Left renal pelvis (tissue), 4 donors: ENCODE measurements at places on chromosomes 3 and 15. TPM values are rescaled to one million over a fixed set of nuclear protein-coding genes. Genes with fewer than 3 reads are reported as not detected.

The RPP25 gene
- 2.3 TPM for polyA plus RNA-seq

The ARL14 gene
- polyA plus RNA-seq = 0.42 TPM

The CACNA2D3 gene
- 2.9 TPM for polyA plus RNA-seq

The CISH gene
- polyA plus RNA-seq = 31.0 TPM

The RGMA gene
- 7.2 TPM for polyA plus RNA-seq

The KBTBD8 gene
- 1.6 TPM for polyA plus RNA-seq

The UQCRC1 gene
- 124 TPM for polyA plus RNA-seq

The ALDH1A2 gene
- polyA plus RNA-seq = 269 TPM

The MKRN2 gene
- 51.9 TPM for polyA plus RNA-seq

The GHRL gene
- polyA plus RNA-seq = 1.5 TPM

The FSTL1 gene
- 587 TPM for polyA plus RNA-seq

The GATM gene
- 19.9 TPM for polyA plus RNA-seq

GRCh38 chr15:49675041-49675440 is 54.2 kb downstream of the DTWD1 start:
- no peak for DNase-seq

DNA sequence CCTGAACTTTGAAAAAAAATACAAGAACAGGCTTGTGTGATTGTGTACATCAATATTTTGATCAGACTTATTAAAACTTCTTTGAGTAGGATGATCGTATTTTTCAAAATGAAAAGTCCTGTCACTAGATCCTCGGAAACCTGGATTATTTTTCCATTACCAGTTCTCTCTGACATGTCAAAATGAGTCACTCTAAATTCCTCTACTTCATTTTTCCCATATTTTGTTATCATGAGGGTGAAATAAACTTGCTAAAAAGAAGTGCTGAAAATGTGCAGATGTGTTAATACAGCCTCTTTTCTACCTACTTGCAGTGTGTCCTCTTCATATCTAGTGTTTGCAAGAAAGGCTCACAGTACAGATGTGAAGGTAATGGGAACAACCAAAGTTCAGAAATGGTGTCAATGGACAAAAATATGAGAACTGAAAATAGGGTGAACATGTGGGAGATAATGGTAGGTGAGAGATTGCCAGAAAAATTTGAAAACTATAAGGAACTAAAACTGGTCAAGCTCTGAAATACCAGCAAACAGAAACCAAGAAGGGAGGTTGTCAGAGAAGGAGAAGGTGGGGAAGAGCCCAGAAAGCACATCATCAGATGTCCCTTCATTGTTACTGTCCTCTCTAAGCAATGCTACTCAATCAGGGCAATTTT is 108.2 kb downstream of the EOMES start:
- no peak for DNase-seq

- no peak for DNase-seq
These were observed 8.2 kb upstream of the C3orf38 start for GRCh38 chr3:88141458-88142083.

- DNase-seq = no peak
These were observed 983.0 kb downstream of the SI start for GRCh38 chr3:164095279-164095678.

- DNase-seq = no peak
These were observed 13.6 kb downstream of the GLDN start for GRCh38 chr15:51355096-51355495.

DNA sequence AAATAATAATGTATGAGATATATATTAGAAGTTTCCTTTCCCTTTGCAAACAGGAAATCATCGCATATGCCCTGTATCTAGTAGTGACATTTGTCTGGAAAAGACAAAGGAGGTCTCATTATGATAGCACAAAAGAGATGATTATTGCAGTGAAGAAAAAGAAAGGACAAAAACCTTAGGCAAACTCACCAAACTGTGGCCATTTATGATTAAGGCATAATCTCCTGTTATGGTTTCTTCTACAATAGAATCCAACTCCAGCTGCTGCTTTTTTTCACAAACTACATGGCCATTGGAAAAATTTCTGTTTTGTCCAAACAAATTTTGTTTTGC is 218.2 kb downstream of the ATP8B4 start:
- no peak for DNase-seq

DNA sequence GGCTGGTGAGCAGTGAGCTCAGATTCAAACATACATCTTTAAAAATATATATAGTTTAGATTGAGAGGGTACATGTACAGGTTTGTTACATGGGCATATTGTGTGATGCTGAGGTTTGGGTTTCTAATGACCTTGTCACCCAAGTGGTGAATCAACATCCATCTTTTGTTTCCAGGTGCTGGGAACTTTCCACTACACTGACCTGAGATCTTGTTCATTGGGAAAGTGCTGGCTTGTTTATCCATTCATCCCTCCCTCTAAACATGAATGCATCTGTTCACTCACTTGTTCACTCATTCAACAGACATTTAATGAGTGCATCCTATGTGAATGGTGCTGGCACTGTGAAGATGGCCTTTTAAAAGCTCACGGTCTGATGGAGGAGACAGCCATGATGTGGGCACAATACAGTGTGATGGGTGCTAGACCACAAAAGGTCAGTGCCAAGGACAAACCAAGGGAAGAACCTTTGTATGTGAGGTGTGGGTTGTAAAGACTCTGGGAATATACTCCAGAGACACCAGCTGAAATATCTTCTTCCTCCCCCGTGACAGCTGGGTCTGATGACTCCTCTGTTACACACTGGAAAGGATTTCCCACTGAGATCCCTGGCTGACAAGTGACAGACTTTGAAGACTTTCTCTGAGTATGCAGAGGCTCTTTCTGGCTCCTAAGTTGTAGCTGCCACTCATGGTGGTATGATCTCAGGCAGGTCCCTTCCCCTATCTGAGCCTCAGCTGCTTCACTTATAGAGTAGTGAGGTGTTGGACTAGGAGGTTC is 16.2 kb upstream of the ITGA11 start:
- no peak for DNase-seq

- DNase-seq = no peak
These were observed 269.8 kb upstream of the POU1F1 start for GRCh38 chr3:87546216-87546615.

GRCh38 chr3:23954144-23954543 is 9.1 kb downstream of the NR1D2 start:
- DNase-seq = no peak

GRCh38 chr3:44232407-44232806 is 9.3 kb upstream of the TOPAZ1 start:
- DNase-seq = no peak

DNA sequence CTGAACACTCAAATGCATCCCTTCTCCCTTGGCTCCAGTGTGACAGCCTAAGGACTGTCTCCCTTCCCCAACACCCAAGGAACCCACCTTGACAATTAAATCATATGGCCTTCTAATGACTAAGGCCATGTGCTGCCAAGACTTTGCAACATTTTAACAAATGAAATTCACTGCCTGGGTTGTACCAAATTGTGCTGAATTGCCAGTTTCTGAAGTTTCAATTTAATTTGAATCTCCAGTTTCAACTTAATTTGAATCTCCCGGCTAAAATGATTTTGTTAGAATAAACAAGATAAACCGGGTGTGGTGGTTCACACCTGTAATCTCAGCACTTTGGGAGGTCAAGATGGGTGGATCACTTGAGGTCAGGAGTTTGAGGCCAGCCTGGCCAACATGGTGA is 72.4 kb upstream of the RAP2B start:
- no peak for DNase-seq

DNA sequence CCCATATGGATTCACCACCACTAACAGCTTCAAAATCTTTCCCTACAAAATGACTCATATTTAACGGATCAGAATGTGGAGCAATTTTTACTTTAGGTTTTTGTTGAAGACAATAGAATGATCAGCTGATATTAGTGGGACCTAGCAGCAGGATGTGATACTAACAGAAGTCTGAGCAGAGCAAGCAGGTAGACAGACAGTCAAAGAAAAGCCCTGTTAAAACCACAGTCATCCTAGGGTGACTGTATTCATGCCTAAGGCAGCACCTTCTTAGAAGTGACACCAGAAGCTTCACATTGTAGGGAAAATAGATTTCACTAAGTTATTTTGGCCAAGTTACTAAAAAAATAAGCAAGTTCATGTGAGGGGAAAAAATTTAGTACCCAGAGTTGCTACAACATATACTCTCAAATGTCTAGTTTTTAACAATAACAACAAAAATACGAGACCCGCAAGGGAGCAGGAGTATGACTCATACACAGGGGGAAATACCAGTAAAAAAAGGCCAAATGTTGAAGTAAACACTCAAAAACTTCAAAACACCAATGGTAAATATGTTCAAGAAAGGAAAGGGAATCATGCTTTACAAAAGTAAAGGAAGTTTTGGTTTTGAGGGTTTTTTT is 590.9 kb downstream of the EPHA3 start:
- DNase-seq = no peak

- DNase-seq = no peak
These were observed 71.5 kb downstream of the PPM1L start for GRCh38 chr3:160827516-160827915.

- no peak for DNase-seq
These were observed 19.6 kb downstream of the CLK3 start for GRCh38 chr15:74635228-74635627.
